ENCODE measurements at places on chromosomes 11 and 22. TPM values are rescaled to one million over a fixed set of nuclear protein-coding genes. Genes with fewer than 3 reads are reported as not detected.

MRGPRE gene
- not detected for total RNA-seq

C11orf87 gene
- not detected for total RNA-seq

OR5L1 gene
- not detected for total RNA-seq

P2RY6 gene
- total RNA-seq: not detected

GRCh38 chr11:64856382-64857227, 12.2 kb upstream of the CDC42BPG start:
- peak; percentile 83 for DNase-seq

DNA sequence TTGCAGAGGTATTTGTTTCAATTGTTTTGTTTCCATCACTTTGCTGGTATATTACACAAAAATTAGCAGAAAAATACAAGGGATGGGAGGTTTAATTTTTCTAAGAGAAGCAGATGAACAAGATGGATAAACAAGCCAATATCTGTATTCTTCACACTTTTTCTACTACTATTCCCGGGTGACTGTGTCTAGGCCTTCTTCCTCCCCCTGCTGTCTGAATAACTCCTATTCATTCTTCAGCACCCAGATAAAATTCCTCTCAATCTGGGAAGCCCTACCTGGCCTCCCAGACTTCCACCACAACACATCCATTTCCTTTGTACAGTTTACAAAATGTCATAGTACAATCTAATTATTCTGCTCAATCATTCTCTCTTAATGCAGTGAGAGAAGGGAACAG, 666.6 kb upstream of the TENM4 start:
- no peak for DNase-seq

DNA sequence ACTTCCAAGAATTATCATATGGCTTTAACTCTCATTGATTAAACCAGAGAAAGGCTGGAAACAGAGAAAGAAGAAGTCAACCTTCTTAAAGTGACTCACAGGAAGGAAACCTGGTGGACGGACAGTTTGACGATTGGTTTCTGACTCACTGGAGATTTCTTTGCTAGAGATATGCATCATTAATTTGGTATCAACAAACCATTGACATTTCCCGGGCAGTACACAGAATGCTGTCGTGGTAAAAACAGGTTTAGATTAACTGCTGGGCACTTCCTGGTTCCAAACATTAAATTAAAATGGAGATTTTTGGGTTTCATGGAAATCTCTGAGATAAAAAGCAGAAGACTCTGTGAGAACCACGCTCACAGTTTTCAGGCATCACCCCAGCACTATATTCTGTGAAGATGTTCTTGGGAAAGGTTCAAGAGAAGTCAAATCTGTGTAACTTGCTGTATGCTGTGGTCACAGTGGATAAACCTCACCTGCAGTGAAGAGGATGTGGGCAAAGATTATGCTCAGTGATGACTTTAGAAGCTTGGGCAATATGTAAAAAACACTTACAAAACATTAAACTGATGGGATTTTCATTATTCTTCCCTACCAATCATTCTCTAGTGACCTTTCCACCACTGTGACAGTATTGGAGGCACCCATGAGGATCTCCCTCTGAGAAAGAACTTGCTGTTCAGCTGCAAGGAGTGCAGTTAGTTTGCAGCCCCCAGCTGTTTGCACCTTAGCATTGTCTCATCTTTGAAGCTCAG, 61.1 kb upstream of the CD44 start:
- peak; percentile 54 for DNase-seq

- DNase-seq: no peak
Observed at GRCh38 chr11:73705053-73705452, 55.8 kb downstream of the RAB6A start.

DNA sequence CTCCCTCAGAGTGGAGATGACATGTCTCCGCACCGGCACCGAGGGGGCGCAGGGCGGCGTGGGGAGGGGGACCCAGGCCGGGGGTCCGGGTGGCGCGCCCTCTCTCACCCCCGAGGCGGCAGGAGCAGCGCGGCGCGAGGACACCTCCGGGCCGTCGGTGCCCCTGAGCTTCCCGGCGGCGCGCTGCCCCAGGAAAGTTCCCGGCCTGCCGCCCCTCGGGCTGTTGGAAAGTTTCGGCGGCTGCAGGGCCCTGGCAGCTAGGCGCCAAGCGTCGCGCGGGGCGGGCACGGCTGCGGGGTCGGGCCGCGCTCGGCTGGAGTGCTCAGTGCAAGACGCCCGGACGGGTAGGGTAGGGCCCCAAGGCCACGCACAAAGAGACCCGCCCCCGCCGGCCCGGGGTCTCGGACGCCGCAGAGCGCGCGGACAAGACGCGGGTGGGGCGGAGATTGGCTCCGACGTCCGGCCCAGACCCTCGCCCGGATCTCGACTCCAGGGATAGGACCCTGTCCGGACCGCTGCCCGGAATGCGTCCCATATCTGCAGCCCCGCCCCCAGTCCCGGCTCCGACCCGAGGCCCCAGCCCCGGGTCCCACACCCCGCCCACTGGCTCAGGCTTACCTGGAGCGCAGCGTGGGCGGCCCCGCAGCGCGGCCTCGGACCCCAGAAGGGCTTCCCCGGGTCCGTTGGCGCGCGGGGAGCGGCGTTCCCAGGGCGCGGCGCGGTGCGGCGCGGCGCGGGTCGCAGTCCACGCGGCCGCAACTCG, 471 bp downstream of the ARVCF start:
- DNase-seq: peak; percentile 48

GRCh38 chr22:31077681-31078080, 3.4 kb upstream of the SMTN start:
- no peak for DNase-seq

DNA sequence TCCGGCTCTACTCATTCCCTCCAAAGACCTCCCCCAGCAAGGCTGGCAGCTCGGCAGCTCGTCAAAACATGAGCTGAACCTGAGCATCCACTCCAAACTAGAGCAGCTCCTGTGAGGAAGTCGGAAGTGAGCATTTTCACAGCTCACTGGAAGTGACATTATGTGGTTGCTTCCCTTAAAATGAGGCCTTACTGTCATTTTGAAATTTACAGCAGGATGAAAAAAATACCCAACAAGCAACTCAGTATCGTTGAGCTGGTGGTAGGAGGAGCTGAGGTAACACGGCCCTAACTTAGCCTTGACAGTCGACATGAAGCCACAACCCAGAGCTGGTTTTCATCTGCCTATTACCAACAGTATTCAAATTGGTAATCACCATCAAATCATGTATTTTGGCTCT, 38.0 kb upstream of the ARFGAP3 start:
- peak; percentile 34 for DNase-seq

DNA sequence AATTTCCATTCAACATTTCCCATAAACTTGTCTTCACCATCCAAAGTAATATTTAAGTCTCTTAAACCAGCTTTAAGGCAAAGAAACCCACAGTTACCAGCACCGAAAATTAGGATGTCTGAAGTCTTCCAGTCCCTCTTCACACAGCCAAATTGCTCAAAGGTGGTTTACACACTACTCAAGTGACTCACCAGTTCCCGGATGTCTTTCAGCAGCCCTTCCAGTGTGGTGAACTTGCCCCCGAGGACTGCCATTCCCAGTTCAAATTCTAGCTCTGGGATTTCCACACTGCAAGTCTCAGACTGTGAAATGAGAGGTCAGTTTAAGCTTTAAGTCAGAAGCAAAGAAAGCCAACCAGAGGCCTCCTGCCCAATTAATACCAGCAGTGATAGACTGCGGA, 5.1 kb downstream of the ZPR1 start:
- no peak for DNase-seq

- DNase-seq: no peak
Observed at GRCh38 chr11:96044747-96045146, 120.8 kb upstream of the MTMR2 start.

DNA sequence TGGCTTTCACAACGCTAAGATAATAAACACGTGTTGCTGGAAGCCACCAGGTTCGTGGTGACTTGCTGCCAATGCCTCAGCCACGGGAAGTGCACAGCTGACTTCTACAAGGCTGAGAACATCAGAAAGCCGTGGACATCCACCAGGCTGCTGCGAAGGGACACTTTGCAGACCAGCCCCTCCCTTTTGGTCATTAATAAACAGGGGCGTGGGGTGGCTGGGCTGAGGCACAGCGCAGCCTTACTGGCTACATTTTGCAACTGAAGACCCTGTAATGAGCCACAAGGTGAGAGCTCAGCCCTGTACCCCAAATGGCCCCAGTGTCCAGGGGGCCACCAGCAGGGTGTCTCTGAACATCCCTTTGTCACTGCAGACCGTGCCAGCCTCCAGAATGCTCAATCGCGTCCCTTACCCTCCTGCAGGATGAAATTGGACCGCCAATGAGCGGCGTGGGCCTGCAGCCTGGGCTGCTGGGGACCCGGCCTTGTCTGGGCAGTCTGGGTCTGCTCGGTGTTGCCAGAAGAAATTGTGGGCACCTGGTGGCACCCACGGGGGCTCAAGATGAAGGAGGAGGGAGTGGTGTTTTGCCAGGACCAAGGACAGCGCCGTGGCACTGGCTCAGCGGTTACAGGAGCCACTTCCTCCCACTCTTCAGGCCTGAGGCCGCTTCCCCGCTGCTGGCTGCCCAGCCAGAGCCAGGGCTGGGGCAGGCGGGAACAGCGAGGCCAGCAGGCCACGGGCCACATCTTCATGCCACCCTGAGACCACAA, 181.9 kb downstream of the CTTN start:
- DNase-seq: no peak

DNA sequence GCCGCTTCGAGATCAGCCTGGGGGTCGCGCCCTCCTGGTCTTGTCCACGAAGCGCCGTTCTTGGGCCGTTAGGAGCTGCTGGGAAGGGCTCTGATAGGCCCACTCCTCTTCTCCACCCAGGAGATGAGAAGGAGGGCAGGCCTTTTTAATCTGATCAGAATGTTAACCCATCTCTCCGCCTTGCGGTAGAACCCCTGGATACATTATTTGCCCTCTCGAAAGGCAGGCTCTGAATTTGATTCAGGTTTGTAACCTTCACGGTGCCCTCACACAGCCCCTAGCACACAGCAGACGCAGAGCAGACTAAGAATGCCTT, at the start of gene CCDC83:
Gene CCDC83, plus strand, starts transcription at position 43 of the 316 bp plus-strand sequence. CDS start 9,741 bp downstream, outside the sequence.
- no peak for DNase-seq

GRCh38 chr11:93288079-93288478, 42.5 kb upstream of the DEUP1 start:
- no peak for DNase-seq

DNA sequence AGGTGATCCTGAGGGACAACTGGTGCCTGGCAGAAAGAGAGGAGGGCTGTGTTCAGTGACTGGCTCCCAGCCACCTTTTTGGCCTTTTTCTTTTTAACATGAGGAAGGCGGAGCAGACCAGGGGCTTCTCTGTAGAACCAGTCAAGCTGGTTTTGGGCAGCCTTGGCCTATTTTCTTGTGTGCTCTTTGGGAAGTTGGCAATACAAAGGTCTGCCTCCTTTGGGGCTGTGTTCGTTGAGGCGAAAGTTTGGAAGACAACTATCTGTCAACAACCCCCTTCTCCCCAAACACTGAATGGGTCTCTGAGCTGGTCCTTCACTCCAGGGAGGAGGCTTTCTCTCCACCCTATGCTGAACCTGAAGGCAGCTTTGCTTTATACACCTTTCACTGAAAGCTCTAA, 8.5 kb downstream of the MARK2 start:
- no peak for DNase-seq

DNA sequence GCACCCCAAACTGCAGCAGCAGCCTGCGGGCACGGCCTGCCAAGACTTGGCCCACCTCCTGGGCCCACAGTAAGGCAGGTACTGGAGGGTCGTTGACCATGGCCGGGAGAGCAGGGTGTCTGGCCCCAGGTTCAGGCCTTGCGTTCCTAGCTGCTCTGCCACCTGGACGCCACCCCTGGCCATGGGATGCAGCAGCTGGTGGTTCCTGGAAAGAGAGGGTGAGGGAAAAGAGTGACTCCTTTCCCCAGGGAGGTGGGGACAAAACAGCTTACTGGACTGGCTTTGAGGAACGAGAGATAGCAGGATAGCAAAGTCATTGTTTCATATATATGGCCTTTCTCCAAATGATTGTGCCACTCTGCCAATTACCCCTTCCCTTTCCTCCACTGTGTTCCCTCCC, 1.8 kb downstream of the BSCL2 start:
- no peak for DNase-seq

DNA sequence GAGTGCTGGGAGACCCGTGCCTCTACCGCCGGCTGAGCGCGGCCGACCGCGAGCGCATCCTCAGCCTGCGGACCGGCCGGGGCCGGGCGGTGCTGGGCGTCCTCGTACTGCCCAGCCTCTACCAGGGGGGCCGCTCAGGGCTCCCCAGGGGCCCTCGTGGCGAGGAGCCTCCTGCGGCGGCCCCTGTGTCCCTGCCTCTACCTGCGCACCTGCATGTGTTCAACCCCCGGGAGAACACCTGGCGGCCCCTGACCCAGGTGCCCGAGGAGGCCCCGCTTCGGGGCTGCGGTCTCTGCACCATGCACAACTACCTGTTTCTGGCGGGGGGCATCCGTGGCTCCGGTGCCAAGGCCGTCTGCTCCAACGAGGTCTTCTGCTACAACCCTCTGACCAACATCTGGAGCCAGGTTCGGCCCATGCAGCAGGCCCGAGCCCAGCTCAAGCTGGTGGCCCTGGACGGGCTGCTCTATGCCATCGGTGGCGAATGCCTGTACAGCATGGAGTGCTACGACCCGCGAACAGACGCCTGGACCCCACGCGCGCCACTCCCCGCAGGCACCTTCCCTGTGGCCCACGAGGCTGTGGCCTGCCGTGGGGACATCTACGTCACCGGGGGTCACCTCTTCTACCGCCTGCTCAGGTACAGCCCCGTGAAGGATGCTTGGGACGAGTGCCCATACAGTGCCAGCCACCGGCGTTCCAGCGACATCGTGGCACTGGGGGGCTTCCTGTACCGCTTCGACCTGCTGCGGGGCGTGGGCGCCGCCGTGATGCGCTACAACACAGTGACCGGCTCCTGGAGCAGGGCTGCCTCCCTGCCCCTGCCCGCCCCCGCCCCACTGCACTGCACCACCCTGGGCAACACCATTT, 3.5 kb downstream of the KLHDC7B start:
- peak; percentile 49 for DNase-seq

- DNase-seq: no peak
Observed at GRCh38 chr11:45663486-45664375, 1.7 kb downstream of the CHST1 start.

All from activated T-cell treated with anti-CD3 and anti-CD28 coated beads, Interleukin-2, amount 50 U/mL, for 72 hours (primary cell).